Endothelial cell (in vitro differentiated cells): ENCODE measurements at places on chromosomes 13 and 19. TPM values are rescaled to one million over a fixed set of nuclear protein-coding genes. Genes with fewer than 3 reads are reported as not detected.

Gene PLK5
- total RNA-seq, result 1.1 TPM

Gene COG6
- total RNA-seq, result 34.1 TPM

Gene KIR3DL2
- not detected for total RNA-seq

Gene PCDH17
- total RNA-seq, result 40.2 TPM

Gene ATP4A
- total RNA-seq, result not detected

Gene SH2D3A
- 1.5 TPM for total RNA-seq

Gene PTGER1
- total RNA-seq, result 0.31 TPM

Gene FBXO27
- total RNA-seq, result 4.0 TPM

Gene CFAP97D2
- total RNA-seq, result not detected

DNA sequence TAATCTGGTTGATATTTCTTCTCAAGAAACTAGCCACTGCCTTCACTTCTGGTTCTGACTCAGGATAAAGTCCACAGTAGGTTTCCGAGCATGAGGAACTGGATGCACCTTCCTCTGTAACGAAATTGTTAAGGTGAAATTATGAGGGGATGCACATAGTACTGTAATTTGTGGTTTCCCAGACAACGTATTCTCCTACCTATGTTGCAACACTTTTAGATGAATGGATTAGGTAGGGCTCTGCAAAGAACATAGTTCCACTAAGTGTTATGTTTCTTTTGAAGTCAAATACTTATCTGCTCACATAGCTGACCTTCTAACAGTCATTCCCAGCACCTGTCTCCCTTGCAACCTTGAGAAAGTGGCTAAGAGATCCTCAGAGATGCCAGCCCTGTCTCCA, 5.7 kb upstream of the ZC3H13 start:
- peaks cover 2% of the 10 kb centered on the region for H3K27me3 ChIP-seq
- H3K4me3 ChIP-seq, result no peak overlapping the region
- peaks cover 16% of the 10 kb centered on the region for H3K4me1 ChIP-seq
- H3K27ac ChIP-seq, result no peak overlapping the region
- DNase-seq, result no peak

GRCh38 chr19:33291623-33292534, 10.5 kb downstream of the CEBPA start:
- H3K27me3 ChIP-seq, result peaks cover 5% of the 10 kb centered on the region
- peaks cover 5% of the 10 kb centered on the region for H3K36me3 ChIP-seq
- no peak for DNase-seq
- H3K4me3 ChIP-seq, result no peak overlapping the region

GRCh38 chr13:19587635-19588300, 26.4 kb upstream of the TPTE2 start:
- H3K36me3 ChIP-seq, result no peaks in the 10 kb centered on the region
- H3K4me1 ChIP-seq, result no peaks in the 10 kb centered on the region
- no peak overlapping the region for H3K4me3 ChIP-seq
- H3K27me3 ChIP-seq, result peaks cover 4% of the 10 kb centered on the region
- no peak overlapping the region for H3K27ac ChIP-seq

- no peaks in the 10 kb centered on the region for H3K36me3 ChIP-seq
- peak overlapping the region; percentile 28 for H3K4me3 ChIP-seq
- H3K4me1 ChIP-seq, result peaks cover 21% of the 10 kb centered on the region
- peaks cover 7% of the 10 kb centered on the region for H3K27me3 ChIP-seq
- DNase-seq, result no peak
Observed at GRCh38 chr13:25945596-25945995, 106.2 kb downstream of the SHISA2 start.

DNA sequence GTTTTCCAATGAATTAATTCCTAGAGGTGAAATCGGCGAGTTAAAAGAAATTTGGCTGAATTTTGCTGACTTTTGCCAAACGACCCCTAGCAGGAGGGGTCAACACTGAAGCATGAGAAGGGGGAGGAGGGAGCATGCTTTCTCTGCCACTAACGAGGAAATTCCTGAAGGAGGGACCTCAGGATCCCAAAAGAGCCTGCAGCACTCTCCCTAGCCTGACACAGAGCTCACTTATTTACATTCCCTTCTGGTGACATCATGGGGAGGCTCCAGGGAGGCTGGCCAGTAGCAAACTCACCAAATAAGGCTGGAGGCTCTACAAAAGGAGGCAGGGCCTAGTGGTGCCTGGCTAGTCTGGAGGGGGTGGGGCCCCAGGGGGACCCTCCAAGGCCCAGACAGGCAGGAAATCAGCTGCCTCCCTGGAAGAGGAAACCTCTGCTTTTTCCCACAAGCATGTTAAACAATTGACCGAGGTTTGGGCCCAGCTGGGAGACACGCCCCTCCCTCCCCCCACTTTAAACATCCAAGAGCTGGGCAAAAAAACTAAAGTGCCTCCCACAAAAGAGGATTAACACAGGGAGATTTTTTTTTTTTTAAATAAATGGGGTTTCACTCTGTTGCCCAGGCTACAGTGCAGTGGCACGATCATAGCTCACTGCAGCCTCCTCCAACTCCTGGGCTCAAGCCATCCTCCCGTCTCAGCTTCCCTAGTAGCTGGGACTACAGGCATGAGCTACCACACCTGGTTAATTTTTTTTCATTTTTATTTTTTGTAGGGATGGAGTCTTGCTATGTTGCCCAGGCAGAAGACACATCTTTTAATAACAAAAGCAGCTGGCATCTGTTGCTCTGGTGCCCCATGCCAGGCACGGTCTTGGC, 2.1 kb downstream of the DAPK3 start:
- H3K4me1 ChIP-seq, result peaks cover 30% of the 10 kb centered on the region
- H3K36me3 ChIP-seq, result peaks cover 32% of the 10 kb centered on the region
- H3K27ac ChIP-seq, result peak overlapping the region; percentile 98
- H3K4me3 ChIP-seq, result peak overlapping the region; percentile 97
- DNase-seq, result peak; percentile 90
- peaks cover 17% of the 10 kb centered on the region for H3K27me3 ChIP-seq

GRCh38 chr13:37602733-37603381, 4.3 kb upstream of the POSTN start:
- H3K27ac ChIP-seq, result no peak overlapping the region
- no peaks in the 10 kb centered on the region for H3K36me3 ChIP-seq
- no peaks in the 10 kb centered on the region for H3K27me3 ChIP-seq
- no peak for DNase-seq

GRCh38 chr13:50417597-50417996, 402.4 kb downstream of the KCNRG start:
- H3K36me3 ChIP-seq, result no peaks in the 10 kb centered on the region
- DNase-seq, result no peak
- H3K4me1 ChIP-seq, result no peaks in the 10 kb centered on the region
- H3K27ac ChIP-seq, result no peak overlapping the region
- H3K4me3 ChIP-seq, result no peak overlapping the region

GRCh38 chr13:51614350-51614786, 30.1 kb downstream of the WDFY2 start:
- peaks cover 4% of the 10 kb centered on the region for H3K36me3 ChIP-seq
- peaks cover 40% of the 10 kb centered on the region for H3K4me1 ChIP-seq

DNA sequence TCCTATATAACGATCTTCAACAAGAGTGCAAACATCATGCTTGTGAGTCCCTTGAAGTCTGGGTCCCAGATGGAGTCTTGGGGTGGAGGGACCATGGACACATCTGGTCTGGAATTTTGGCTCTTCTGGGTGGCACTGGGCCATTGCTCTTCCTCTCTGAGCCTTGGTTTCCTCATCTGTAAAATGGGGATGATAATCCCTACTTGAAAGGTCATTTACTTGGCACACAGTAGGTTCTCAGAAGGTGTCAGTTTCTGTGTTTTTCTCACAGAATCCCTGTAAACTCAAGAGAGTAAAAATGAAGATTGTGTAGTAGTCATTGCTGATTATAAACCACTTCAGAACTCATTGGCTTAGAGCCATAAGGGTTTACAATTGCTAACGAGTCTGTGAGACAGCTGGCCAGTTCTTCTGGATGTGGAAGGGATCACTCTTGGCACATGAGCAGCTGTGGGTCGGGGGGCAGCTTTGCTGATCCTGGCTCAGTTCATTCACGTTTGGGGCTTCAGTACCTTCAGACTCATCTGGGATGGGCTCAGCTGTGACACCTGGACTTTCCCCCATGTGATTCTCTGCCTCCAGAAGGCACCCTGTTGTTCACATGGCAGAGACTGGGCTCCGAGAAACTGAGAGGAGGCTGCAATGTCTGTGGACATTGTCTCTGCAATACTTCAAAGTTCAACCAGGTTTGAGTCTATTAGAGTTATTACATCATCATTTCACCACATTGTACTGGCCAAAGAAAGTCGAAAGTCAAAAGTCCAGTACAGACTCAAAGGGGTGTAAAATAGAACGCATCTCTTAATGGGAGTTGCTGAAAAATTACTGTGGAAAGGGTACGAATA, 7.8 kb downstream of the CYP4F12 start:
- H3K4me3 ChIP-seq, result peak overlapping the region; percentile 57
- H3K36me3 ChIP-seq, result peaks cover 35% of the 10 kb centered on the region
- H3K27me3 ChIP-seq, result peaks cover 15% of the 10 kb centered on the region
- H3K4me1 ChIP-seq, result no peaks in the 10 kb centered on the region
- H3K27ac ChIP-seq, result no peak overlapping the region

DNA sequence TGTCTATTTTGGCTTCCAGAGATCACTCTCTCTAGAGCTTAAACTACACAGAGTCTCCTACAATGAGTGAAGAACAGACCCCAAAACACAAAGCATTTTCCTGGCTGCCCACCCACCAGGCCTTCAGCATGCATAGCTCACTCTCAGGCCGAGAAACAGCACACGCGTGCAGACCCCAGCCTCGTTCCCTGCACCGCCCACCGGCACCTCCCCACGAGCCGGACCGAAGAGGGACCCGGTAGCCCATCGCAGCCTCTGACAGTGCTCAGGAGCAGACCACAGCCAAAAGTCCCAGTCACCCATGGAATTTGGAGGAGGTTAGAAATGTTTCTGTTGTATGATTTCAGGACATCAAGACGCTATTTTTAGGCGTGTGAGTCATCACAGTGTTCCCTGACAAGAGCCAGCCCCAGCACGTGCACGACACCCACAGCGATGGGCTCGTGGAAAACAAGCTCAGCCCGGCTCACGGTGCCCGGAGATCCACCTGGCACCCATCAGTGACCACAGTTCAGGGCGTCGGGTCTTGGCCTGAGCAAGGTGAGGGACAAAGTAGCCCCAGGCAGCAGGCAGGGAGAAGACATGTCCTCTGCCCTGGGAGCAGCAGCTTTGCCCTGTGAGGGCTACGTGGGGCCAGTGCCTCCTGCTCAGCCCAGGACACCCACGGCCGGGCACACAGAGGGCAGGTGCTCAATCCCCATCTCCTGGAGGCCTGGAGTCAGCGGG, 50.1 kb upstream of the SPACA7 start:
- no peaks in the 10 kb centered on the region for H3K4me1 ChIP-seq
- no peak overlapping the region for H3K4me3 ChIP-seq
- H3K27ac ChIP-seq, result no peak overlapping the region
- H3K36me3 ChIP-seq, result no peaks in the 10 kb centered on the region
- no peak for DNase-seq

- peaks cover 33% of the 10 kb centered on the region for H3K27me3 ChIP-seq
- peaks cover 28% of the 10 kb centered on the region for H3K36me3 ChIP-seq
- peak overlapping the region; percentile 94 for H3K27ac ChIP-seq
- DNase-seq, result no peak
- H3K4me1 ChIP-seq, result peaks cover 41% of the 10 kb centered on the region
Observed at GRCh38 chr19:17351815-17352435, 14.6 kb downstream of the GTPBP3 start.

- H3K4me3 ChIP-seq, result no peak overlapping the region
- no peaks in the 10 kb centered on the region for H3K4me1 ChIP-seq
- no peak for DNase-seq
- H3K27ac ChIP-seq, result no peak overlapping the region
Observed at GRCh38 chr13:66845393-66845792, 384.7 kb downstream of the PCDH9 start.

GRCh38 chr13:59664586-59664985, 499.1 kb downstream of the DIAPH3 start:
- no peaks in the 10 kb centered on the region for H3K36me3 ChIP-seq
- no peak overlapping the region for H3K4me3 ChIP-seq
- H3K4me1 ChIP-seq, result peaks cover 2% of the 10 kb centered on the region
- no peak overlapping the region for H3K27ac ChIP-seq
- peaks cover 2% of the 10 kb centered on the region for H3K27me3 ChIP-seq
- DNase-seq, result no peak

GRCh38 chr13:110769097-110769496, 55.6 kb downstream of the ING1 start:
- H3K27me3 ChIP-seq, result peaks cover 8% of the 10 kb centered on the region
- H3K36me3 ChIP-seq, result no peaks in the 10 kb centered on the region
- H3K4me3 ChIP-seq, result no peak overlapping the region
- H3K4me1 ChIP-seq, result peaks cover 8% of the 10 kb centered on the region

GRCh38 chr19:11451327-11451870, 16.0 kb downstream of the PRKCSH start:
- no peak overlapping the region for H3K4me3 ChIP-seq
- DNase-seq, result no peak
- no peak overlapping the region for H3K27ac ChIP-seq
- peaks cover 2% of the 10 kb centered on the region for H3K27me3 ChIP-seq

DNA sequence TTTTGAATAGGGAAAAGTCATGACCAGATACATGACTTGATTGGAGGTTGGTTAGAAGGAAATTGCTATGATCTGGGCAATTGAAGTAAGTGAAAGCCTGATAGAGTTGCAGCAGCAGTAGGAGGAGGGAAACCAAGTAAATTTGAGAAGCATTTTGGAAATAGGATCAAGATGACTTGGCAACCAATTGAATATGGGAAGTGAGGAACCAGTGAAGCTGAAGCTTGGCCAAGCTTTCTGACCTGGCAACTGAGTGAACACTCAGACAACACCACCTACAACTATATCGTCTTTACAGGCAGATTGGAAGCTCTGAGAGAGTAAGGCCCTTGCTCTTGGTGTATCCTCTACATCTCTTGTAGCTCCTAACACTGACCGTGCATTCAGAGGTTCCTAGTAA, 16.2 kb upstream of the KATNAL1 start:
- no peaks in the 10 kb centered on the region for H3K36me3 ChIP-seq
- H3K27me3 ChIP-seq, result no peaks in the 10 kb centered on the region
- H3K4me3 ChIP-seq, result no peak overlapping the region
- no peaks in the 10 kb centered on the region for H3K4me1 ChIP-seq
- no peak overlapping the region for H3K27ac ChIP-seq

- no peak overlapping the region for H3K4me3 ChIP-seq
- peaks cover 3% of the 10 kb centered on the region for H3K27me3 ChIP-seq
- H3K27ac ChIP-seq, result no peak overlapping the region
- no peaks in the 10 kb centered on the region for H3K36me3 ChIP-seq
Observed at GRCh38 chr13:34587576-34587975, 354.5 kb upstream of the NBEA start.

DNA sequence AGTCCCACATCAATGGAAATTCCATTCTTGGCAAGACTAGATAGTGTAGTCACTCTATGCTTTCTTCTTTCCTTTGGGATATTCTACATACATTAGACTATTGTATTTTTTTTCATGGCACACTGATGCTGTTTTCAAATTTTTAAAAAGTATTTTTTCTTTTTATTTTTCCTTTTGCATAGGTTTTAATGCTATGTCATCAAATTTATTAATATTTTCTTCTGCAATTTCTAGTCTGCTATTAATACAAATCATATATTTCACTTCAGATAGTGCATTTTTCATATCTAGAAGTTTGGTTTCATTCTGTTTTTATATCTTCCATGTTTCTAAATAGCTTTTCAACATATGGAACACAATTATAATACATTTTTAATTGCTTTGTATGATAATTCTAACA, 2050.1 kb upstream of the PRR20A start:
- no peak overlapping the region for H3K4me3 ChIP-seq
- no peak for DNase-seq
- H3K27me3 ChIP-seq, result peaks cover 1% of the 10 kb centered on the region
- no peaks in the 10 kb centered on the region for H3K36me3 ChIP-seq
- no peak overlapping the region for H3K27ac ChIP-seq
